ENCODE measurements at places on chromosomes 5 and 9. TPM values are rescaled to one million over a fixed set of nuclear protein-coding genes. Genes with fewer than 3 reads are reported as not detected.

The NIM1K gene
- 0.76 TPM for total RNA-seq

The FAT2 gene
- under 0.01 TPM for total RNA-seq

- H3K4me3 ChIP-seq = no peak overlapping the region
- H3K27ac ChIP-seq = no peak overlapping the region
- no peak for DNase-seq
- no peaks in the 10 kb centered on the region for H3K4me1 ChIP-seq
These were observed 803.9 kb downstream of the TAF11L14 start for GRCh38 chr5:18438126-18438525.

The ADAMTS2 gene
- total RNA-seq = not detected

DNA sequence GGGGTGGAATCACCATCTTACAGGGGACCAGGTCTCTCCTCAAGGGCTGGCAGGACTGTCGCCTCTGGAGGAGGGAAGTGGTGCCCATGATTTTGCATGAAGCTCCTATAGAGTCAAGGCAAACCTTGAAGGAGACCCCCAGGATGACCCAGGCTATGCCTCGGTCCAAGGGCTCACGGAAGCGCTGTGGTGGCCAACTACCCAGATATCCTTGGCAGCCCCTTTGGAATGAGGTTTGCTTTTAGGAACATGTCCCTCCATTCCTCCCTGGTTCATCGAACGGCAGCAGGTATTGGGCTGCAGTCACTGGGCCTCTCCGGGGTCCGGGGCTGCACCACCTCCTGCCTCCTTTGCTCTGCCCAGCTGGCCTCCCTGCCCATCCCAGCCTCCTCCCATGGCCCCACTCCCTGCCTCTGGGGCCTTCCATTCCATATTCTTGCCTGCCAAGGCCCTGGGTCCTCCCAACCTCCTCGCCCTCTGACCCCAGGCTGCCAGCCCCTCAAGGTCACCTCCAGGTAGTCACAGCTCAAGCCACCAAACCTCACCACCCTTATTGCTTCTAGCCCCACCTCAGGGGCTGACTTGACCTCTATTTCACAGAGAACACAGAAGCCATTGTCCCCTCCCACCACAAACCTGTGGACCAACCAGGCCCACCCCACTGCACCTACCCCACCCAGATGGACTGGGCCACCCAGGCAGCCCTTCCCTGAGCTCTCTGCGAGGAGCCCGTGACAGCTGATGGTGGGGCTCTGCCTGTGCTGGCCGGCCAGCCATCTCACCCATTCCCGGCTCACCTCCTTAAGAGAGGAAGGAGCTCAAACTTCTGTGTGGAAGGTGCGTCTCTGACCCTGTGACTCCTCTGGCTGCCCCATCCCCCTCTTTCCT lies 3.6 kb upstream of the IL3 start:
- H3K4me3 ChIP-seq = no peak overlapping the region
- peak overlapping the region; percentile 86 for H3K27ac ChIP-seq
- H3K27me3 ChIP-seq = peaks cover 2% of the 10 kb centered on the region
- no peaks in the 10 kb centered on the region for H3K36me3 ChIP-seq
